ENCODE measurements at places on chromosomes 16 and 17. TPM values are rescaled to one million over a fixed set of nuclear protein-coding genes. Genes with fewer than 3 reads are reported as not detected.
A peak's percentile ranks its signal among the peaks of the same experiment; 100 is the strongest.

GRCh38 chr17:9432934-9433421 lies 142.6 kb downstream of the STX8 start:
- H3K27ac ChIP-seq = no peak overlapping the region
- peak; percentile 28 for DNase-seq
- peaks cover 21% of the 10 kb centered on the region for H3K4me1 ChIP-seq
- no peaks in the 10 kb centered on the region for H3K27me3 ChIP-seq

- H3K36me3 ChIP-seq = no peaks in the 10 kb centered on the region
- H3K4me1 ChIP-seq = no peaks in the 10 kb centered on the region
- H3K27me3 ChIP-seq = peaks cover 3% of the 10 kb centered on the region
- no peak for DNase-seq
- H3K27ac ChIP-seq = no peak overlapping the region
Observed at GRCh38 chr16:86709902-86710601, 131.7 kb downstream of the FOXL1 start.

DNA sequence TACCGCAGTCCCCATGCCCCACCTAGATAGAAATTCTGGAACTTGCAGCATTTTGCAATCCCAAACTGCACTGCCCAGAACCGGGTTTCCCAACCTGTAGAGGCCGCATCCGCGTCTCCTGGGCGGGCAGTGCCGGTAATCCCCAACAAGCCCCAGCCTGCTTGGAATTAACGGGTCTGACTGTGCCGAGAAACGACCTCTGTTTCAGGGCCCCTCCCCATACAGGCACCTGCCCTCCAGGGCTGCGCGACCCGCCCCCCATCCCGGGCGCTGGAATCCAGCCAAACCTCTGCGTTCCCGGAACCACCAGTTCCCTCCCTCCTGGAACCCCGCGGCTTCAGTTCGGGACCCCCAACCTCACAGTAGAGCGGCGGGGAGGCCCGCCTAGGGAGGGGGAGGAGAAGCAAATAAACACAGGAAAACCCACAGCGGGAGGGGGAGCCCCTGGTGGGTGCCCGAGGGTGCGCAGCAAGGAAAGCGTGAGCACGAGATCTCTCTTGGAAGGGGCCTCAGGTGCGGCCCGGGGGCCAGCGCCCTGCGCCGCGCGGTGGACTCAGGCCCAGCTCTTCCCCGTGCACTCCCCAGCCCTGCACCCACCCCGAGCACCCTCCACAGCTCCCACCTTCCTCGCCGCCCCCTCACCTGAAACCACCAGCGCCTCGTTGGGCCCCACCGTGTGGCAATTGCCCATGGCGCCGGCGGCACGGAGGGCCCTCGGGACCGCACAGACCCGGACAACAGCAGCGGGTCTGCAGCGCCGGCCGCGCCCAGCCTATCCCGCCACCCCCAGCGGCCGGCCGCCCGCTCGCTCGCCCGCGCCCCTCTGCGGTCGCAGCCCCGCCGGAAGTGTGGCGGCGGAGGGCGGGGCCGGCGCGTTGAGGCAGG lies at the start of gene FLOT2:
Gene FLOT2 (minus strand): TSS at position 850 of the 885 bp plus-strand sequence. CDS start 159 bp downstream, at position 691.
- peak; percentile 81 for DNase-seq
- peak within 1 kb of the TSS; percentile 97 for H3K4me3 ChIP-seq
- H3K27me3 ChIP-seq = no peaks in the 10 kb centered on the region
- peaks cover 28% of the 10 kb centered on the region for H3K36me3 ChIP-seq
- H3K27ac ChIP-seq = peak within 1 kb of the TSS; percentile 92
- peaks cover 64% of the 10 kb centered on the region for H3K4me1 ChIP-seq

DNA sequence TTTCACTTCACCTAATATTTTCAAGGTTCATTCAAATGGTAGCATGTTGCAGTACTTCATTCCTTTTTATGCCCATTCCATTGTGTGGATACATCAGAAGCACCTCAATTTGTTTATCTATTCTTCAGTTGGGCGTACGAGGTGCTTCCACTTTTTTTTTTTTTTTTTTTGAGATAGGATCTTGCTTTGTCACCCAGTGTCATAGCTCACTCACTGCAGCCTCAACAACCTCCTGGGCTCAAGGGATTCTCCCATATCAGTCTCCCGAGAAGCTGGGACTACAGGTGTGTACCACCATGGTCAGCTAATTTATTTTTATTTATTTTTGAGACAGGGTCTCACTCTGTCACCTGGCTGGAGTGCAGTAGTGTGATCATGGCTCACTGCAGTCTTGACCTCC lies 22.5 kb upstream of the SPNS3 start:
- H3K36me3 ChIP-seq = no peaks in the 10 kb centered on the region
- no peak for DNase-seq
- no peak overlapping the region for H3K4me3 ChIP-seq
- no peaks in the 10 kb centered on the region for H3K27me3 ChIP-seq
- peaks cover 6% of the 10 kb centered on the region for H3K4me1 ChIP-seq
- H3K27ac ChIP-seq = no peak overlapping the region

GRCh38 chr16:10871157-10871991 lies 5.6 kb upstream of the CIITA start:
- H3K27ac ChIP-seq = peak overlapping the region; percentile 85

DNA sequence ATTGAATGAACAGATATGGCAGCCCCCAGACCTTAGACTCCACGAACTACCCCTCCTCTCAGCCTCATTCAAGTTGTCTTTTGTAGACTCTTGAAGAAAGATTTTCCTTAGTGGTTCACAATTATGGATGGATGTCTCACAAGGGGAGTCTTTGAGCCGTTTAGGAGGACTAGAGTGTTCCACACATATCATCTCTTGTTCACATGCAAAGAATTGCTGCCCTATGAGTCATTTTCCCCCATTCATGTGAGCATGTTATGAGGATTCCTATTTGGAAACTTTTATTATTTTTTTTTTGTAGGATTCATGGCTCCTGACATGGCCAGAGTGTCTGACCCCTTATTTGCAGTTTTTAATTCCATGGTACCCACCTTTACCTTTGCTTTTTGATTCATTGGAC lies 237.1 kb downstream of the SHISA9 start:
- no peak overlapping the region for H3K4me3 ChIP-seq
- no peaks in the 10 kb centered on the region for H3K4me1 ChIP-seq
- no peaks in the 10 kb centered on the region for H3K27me3 ChIP-seq
- no peak overlapping the region for H3K27ac ChIP-seq
- H3K36me3 ChIP-seq = no peaks in the 10 kb centered on the region

GRCh38 chr17:67800495-67800928 lies 24.8 kb upstream of the BPTF start:
- H3K4me3 ChIP-seq = no peak overlapping the region
- DNase-seq = peak; percentile 75
- no peaks in the 10 kb centered on the region for H3K4me1 ChIP-seq

DNA sequence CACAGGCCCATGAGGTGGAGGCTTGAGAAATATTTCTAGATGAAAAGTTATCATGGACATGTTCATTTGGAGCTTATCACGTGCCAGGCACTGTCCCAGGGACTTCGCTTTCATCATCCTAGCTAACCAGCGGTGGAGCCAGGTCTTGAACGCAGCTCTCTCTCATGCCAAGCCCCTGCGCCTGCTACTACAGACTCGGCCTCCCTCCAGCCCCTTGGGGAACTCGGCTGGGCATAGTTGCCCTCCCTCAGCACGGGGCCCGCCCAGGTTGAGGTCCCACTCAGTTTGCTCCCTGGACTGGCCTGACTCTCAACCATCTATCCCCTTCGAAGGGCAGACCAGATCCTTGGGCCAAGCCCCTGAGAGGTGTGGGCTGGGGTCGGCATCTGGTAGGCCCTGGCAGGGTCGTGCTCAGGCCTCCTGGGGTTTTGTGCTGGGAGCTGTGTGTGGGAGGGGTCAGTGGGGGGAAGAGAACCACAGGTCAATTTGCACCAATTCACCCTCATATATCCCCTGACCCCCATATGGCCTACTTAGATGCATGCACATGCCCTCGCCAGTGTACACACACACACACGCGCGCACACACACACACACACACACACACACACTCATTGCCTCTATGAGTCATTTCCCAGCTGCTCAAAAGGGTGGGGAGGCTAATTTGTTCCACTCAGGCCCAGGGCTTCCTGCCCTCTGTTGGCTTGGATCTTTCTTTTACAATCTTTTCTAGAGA lies 12.1 kb upstream of the SCN4A start:
- peak overlapping the region; percentile 80 for H3K27ac ChIP-seq
- H3K4me3 ChIP-seq = peak overlapping the region; percentile 20
- H3K4me1 ChIP-seq = peaks cover 18% of the 10 kb centered on the region
- no peaks in the 10 kb centered on the region for H3K36me3 ChIP-seq

DNA sequence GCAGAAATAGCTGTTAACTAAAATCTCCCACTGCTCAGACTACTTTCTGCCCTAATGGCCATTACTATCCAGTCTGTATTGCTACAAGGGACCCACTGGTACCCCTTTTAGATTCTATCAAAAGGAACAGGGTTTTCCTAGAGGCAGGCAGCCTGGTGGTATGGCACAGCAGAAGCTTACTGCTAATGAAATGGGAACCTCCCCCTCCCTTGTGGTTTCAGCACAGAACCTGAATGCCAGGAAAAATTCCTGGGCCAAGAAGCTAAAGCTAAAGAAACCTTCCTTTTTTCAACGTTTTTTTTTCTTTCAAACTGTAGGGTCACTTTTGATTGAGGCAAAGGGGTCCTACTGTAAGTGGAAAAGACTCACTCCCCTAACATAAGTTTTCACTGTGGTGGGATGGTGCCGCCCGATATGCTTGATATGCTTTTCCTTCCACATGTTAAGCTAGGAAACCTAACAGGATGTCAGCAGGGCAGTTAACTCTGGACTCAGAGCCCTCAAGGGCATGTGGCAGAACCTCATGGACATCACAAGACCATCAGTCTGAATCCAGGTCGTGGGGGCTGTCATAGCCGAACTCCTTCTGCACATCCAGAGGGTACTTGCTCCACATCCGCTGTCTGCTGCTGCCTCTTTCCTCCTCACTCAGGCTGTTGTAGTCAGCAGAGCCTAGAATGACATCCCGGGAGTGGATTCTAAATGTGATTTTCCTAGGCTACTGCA lies 9.8 kb downstream of the SLC7A6OS start:
- H3K4me1 ChIP-seq = peaks cover 9% of the 10 kb centered on the region
- H3K27ac ChIP-seq = peak overlapping the region; percentile 65
- no peak for DNase-seq
- no peak overlapping the region for H3K4me3 ChIP-seq
- H3K36me3 ChIP-seq = peaks cover 55% of the 10 kb centered on the region

GRCh38 chr16:2810651-2811050 lies 6.4 kb upstream of the PRSS21 start:
- no peaks in the 10 kb centered on the region for H3K4me1 ChIP-seq
- no peak overlapping the region for H3K4me3 ChIP-seq
- H3K27me3 ChIP-seq = peaks cover 18% of the 10 kb centered on the region
- no peak for DNase-seq
- no peaks in the 10 kb centered on the region for H3K36me3 ChIP-seq

DNA sequence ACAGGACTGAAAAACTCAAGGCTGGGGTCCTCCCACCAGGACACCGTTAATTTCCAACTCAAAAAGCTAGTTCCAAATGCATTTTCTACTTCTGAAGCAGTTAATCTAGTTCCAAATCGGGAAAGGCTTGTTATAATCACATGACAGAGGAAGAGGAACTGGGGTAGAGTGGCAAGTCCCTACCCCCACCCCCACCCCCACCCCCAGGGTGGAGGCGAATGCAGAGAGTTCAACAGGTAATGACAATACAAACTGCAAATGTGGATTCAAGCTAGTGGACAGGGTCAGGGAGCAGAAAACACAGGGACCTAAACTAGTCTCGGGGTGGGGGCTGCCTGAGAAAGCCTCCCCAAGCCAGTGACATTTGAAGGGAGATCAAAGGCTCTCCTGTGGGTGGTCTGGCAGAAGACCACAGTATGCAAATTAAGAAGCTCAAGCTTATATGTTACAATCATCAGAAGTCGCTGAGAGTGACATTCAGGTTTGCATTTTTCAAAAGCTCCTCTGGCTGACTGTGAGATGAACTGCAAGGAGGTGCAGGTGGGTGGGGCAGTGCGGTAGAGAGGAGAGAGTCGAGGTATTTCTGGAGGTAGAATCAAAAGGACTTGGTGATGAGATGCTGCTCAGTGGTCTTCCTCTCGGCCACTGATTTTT lies 56.4 kb upstream of the SLC25A19 start:
- peaks cover 4% of the 10 kb centered on the region for H3K36me3 ChIP-seq
- no peaks in the 10 kb centered on the region for H3K27me3 ChIP-seq
- H3K4me3 ChIP-seq = peak overlapping the region; percentile 43
- H3K4me1 ChIP-seq = peaks cover 93% of the 10 kb centered on the region
- peak overlapping the region; percentile 72 for H3K27ac ChIP-seq

GRCh38 chr16:49986351-49987124 lies 38.5 kb upstream of the CNEP1R1 start:
- H3K4me1 ChIP-seq = peaks cover 6% of the 10 kb centered on the region
- H3K4me3 ChIP-seq = no peak overlapping the region
- no peak for DNase-seq
- H3K27me3 ChIP-seq = peaks cover 1% of the 10 kb centered on the region

- no peak for DNase-seq
- H3K27ac ChIP-seq = no peak overlapping the region
- H3K4me3 ChIP-seq = no peak overlapping the region
- H3K4me1 ChIP-seq = no peaks in the 10 kb centered on the region
- no peaks in the 10 kb centered on the region for H3K36me3 ChIP-seq
- no peaks in the 10 kb centered on the region for H3K27me3 ChIP-seq
Observed at GRCh38 chr16:9357829-9358228, 266.4 kb downstream of the HAPSTR1 start.

DNA sequence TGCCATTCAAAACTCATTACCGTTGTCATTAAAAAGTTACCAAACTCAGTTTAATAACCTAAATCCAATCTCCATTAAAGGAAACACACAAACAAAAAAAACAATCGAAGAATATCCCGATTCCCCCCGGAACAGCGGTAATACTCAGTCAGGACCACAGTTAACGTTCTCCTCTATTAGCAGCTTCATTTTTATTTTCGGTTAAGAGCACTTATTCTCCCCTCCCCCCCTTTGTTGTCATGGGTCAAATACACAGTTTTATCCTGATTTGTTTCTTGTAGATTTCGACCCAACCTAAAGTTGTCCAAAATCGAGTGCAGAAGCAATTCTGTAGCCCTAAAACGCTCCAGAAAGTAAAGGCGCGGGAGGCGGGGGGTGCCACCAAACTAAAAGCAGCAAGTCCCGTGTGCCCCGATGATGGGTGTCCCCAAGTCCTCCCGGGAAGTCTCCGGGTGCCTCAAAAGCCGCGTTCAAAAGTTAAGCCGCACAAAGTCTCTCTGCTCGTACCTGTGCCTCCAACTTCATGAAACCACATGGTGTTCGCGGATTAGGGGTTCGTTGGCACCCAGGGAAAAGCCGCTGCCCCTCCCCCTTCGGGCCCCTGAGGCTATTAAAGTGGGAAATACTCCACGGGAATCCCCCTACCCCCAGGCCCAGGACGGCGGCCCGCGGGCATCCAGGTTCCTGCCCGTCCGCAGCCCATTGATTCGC lies 996 bp downstream of the SUMO2 start:
- H3K4me3 ChIP-seq = peak overlapping the region; percentile 91
- peaks cover 30% of the 10 kb centered on the region for H3K4me1 ChIP-seq
- peak overlapping the region; percentile 87 for H3K27ac ChIP-seq
- H3K36me3 ChIP-seq = peaks cover 26% of the 10 kb centered on the region

KRTAP3-1 gene
- not detected for total RNA-seq

KREMEN2 gene
- not detected for total RNA-seq

SEPTIN1 gene
- 202 TPM for total RNA-seq

PIK3R5 gene
- total RNA-seq = 22.4 TPM

ZNF652 gene
- total RNA-seq = 5.7 TPM

PIMREG gene
- total RNA-seq = 16.7 TPM

P2RX1 gene
- 0.44 TPM for total RNA-seq

MT1A gene
- total RNA-seq = 0.94 TPM

P3H4 gene
- total RNA-seq = 2.5 TPM

AMDHD2 gene
- total RNA-seq = 30.5 TPM

TLE7 gene
- total RNA-seq = not detected

Data from activated CD4-positive, alpha-beta memory T cell treated with anti-CD3 and anti-CD28 coated beads for 36 hours (primary cell).